DND-41 (cell line): ENCODE measurements at places on chromosomes 16 and 17.

- no peak for DNase-seq
These were observed 23.5 kb downstream of the WNT9B start for GRCh38 chr17:46874906-46875305.

GRCh38 chr16:67565470-67566100 is 3.3 kb downstream of the CTCF start:
- DNase-seq: no peak

DNA sequence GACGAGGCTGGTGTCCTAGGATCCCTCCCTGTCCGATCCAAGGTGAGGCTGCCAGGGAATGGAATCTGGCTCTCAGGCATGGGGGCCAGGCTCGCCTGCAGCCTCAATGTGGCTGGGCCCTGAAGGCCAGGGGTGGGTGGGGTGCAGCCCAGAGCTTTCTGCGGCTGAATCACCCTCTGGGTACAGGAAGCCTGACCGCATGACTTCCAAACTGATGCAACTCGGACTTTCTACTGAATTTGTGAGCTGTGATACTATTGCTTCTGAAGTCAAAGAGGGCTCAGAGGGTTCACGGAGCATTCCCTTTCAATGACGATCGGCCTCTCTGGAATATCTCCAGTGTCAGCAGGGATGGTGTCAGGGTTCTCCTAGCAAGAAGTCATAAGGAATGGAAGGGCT is 123.7 kb downstream of the METRNL start:
- DNase-seq: peak; percentile 2

DNA sequence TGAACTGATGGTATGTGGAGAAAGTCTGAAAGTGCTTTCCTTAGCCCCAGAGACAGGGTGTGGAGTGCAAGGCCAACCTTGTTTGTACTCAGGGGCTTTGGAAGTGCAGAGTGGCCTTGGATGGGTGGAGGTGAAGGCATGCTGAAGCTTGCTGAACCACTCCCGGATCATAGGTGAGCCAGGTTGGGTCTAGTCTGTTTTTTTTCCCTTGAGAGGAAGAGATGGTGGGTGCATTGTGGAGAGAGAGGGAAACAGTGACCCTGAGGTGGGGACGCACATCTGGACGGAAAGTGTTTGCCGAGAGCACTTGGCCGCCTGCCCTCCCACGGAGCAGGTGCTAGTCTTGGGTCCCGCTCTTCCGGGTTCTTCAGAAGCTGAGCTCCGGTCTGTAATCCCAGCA is 12.5 kb downstream of the ABAT start:
- no peak for DNase-seq

DNA sequence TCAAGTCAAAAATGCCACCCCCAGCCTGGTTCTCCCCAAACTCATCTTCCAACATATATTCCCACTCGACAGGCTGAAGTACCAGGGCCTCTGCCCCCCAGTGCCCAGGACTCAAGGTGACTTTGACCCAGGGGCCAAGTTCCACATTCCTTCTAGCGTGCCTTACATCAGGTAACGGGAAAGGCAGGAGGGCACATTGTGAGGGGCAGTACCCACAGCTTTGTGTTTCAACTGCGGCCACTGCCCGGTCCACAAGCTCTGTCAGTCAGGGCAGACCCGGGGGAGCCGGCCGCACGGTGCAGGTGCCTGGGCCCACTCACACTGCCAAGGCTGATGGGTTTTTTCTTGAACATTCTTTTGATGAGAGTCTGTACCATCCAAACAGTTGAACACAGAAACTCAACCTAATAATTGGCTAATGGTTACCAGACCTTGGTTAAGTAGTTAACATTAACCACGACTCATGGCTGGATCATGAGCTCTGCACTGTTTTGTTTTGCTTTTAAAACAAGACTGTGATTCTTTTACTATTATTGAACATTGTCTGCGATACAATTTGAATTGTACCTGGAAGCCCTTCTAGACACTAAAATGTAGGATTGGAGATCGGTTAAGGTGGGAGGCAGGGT is 17.6 kb downstream of the ACE start:
- DNase-seq: no peak

GRCh38 chr16:23518435-23518891 is 8.2 kb upstream of the GGA2 start:
- no peak for DNase-seq

GRCh38 chr17:49108318-49108717 is 24.3 kb upstream of the B4GALNT2 start:
- no peak for DNase-seq

- no peak for DNase-seq
These were observed 23.0 kb downstream of the NAGPA start for GRCh38 chr16:5010576-5011329.

DNA sequence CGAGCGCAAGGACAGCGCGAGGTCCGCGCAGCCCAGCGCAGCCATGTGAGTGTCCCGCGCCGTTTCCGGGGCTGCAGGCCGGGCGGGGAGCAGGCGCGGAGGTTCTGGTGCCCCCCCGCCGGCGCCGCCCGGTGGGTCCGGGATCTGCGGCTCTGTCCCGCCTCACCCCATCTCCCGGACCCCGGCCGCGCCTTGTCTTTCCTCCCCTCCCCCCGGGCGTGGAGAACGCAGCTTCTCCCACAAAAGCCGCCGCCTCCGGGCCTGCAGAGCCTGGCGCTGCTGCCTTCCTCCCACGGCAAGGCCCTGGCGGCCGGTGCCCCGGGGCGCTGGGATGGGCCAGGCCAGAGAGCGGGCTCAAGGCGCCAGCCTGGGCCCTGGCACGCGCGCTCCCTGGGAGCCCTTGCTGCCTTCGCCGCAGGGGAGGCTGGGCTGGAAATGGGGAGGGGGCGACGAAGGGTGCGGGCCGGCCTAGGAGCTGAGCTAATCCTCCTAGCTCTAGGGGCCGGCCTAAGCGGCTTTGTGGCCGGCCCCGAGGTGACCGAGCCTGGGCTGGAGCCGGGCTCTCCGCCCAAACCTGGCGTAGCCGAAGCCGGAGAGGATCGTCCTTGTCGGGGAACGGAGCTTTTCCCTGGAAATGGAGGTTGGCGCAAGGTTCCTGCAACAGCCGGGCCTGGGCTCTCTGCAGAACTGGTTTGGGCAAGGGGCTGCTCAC is 397 bp downstream of the RIPOR1 start:
- DNase-seq: peak; percentile 45

GRCh38 chr17:30780343-30780742 is 44.1 kb downstream of the CRLF3 start:
- peak; percentile 30 for DNase-seq

DNA sequence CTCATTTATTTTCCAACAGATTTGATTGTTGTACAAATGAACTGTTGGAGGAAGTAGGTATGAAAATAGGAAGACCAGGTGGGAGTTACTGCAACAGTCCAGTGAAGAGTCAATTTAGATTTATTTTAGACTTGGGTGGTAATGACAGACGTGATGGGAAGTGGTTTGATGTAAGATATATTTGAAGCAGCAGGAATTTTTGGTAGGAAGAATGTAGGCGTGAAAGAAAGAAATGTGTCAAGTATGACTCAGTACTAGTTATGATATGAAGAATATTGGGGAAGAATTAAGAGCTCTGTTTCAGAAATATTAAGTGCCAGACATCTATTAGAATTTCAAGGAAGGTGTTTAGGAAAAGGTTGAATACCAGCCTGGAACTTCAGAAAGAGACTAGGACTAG is 247.9 kb upstream of the AXIN2 start:
- no peak for DNase-seq
